ENCODE measurements at places on chromosomes 2 and 18.

- peak; percentile 23 for DNase-seq
These were observed 425 bp downstream of the ASB3 start for GRCh38 chr2:53786352-53786704.

DNA sequence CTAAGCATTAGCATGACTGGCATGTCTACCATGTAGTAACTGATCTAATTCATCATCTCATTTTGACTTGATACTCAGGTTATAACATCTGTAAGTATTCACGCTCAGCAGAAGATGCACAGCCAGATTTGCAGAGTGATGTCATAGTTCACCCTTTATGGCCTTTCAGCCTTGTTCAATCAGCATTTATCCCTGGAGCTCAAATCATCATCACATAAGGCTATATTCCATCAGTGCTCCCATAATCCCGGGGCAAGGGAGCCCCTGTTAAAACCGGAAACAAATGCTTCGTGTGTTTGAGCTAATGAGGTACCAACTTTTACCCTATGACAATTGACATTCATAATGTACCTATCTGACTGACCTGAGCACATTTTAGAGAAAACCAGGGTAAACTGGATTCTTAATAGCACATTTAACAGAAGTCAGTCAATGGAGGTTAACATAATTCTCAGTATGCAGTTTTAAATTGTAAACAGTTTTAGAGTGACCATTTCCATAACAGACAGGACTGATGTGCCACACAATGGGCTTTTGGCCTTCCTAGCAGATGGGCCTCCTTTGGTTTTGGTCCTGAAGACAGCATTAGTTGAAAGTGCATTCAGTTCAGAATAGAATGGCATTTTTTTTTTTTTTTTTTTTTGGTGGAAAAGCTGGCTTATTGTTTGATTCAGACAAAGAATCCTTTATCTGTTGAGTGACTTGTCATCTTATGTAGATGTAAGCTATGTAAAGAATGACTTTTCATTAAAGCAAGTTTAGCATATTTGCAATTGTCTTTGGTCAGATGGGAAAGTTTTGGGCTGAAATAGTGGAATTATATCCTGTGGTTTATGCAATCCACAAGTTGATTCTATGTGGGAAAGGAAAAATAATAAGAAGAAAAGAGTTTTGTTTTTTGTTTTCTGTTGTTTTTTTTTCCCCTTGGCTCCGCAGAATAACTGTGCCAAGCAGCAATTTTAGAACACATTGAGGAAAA lies 866.0 kb upstream of the ACVR2A start:
- no peak for DNase-seq

- DNase-seq: no peak
These were observed 26.3 kb downstream of the NDC80 start for GRCh38 chr18:2597639-2598038.

GRCh38 chr2:48016225-48017019 lies 110.1 kb upstream of the FBXO11 start:
- DNase-seq: no peak

- no peak for DNase-seq
These were observed 321.3 kb upstream of the EPAS1 start for GRCh38 chr2:45975752-45976517.
